Pancreas (tissue), 10 donors: ENCODE measurements at places on chromosomes 11 and 22. TPM values are rescaled to one million over a fixed set of nuclear protein-coding genes. Genes with fewer than 3 reads are reported as not detected.

Gene SUSD2
- 0.35 TPM for total RNA-seq

Gene MCHR1
- total RNA-seq, result not detected

Gene ADAMTS8
- total RNA-seq, result 0.22 TPM

Gene SEC14L6
- total RNA-seq, result 1.8 TPM

Gene SEPTIN5
- 4.2 TPM for total RNA-seq

Gene TIMP3
- 46.0 TPM for total RNA-seq

Gene GRIA4
- total RNA-seq, result 0.71 TPM

Gene LRP4
- total RNA-seq, result 10.9 TPM

Gene CSNK2A3
- total RNA-seq, result 1.1 TPM

Gene ARHGAP8
- 18.3 TPM for total RNA-seq

Gene DCDC1
- 0.79 TPM for total RNA-seq

Gene CD248
- 11.3 TPM for total RNA-seq

Gene PRR33
- total RNA-seq, result not detected

Gene GPHA2
- 15.0 TPM for total RNA-seq

Gene KCNE3
- 5.6 TPM for total RNA-seq

Gene INS
- total RNA-seq, result 1,425 TPM

Gene SEC14L2
- total RNA-seq, result 3.9 TPM

Gene PANX3
- total RNA-seq, result not detected

Gene TRIM49
- not detected for total RNA-seq

Gene KRTAP5-7
- not detected for total RNA-seq

Gene OR5D18
- total RNA-seq, result not detected

Gene MUC6
- 89.6 TPM for total RNA-seq

Gene CCDC87
- 0.38 TPM for total RNA-seq

Gene PRDM11
- 8.5 TPM for total RNA-seq

Gene ATF4
- total RNA-seq, result 235 TPM

Gene KCNJ4
- not detected for total RNA-seq

Gene MGAT3
- total RNA-seq, result 2.4 TPM

Gene CHRNA10
- total RNA-seq, result 0.53 TPM

Gene LMO1
- 0.54 TPM for total RNA-seq

Gene SLC22A12
- not detected for total RNA-seq

Gene ZBTB16
- total RNA-seq, result 76.4 TPM

Gene ART1
- not detected for total RNA-seq

Gene FAM111B
- not detected for total RNA-seq

Gene RIMBP3B
- total RNA-seq, result not detected

Gene TRIM51
- not detected for total RNA-seq

Gene RFPL1
- not detected for total RNA-seq

Gene C11orf87
- not detected for total RNA-seq

Gene SAA2
- 0.59 TPM for total RNA-seq

Gene CPT1A
- 33.7 TPM for total RNA-seq

Gene NPTXR
- total RNA-seq, result 6.4 TPM

Gene NNMT
- total RNA-seq, result 139 TPM

Gene OR4C12
- not detected for total RNA-seq

Gene CD59
- total RNA-seq, result 495 TPM

Gene GAB4
- total RNA-seq, result not detected

Gene TANGO2
- total RNA-seq, result 10.0 TPM

Gene C11orf86
- total RNA-seq, result not detected

Gene ACRV1
- not detected for total RNA-seq

Gene TAF1D
- 58.4 TPM for total RNA-seq

Gene CHRM1
- 0.15 TPM for total RNA-seq

Gene IFITM10
- total RNA-seq, result 0.28 TPM

Gene DBX1
- not detected for total RNA-seq

Gene OR52R1
- total RNA-seq, result not detected
